ENCODE measurements at places on chromosomes 12 and 14.

DNA sequence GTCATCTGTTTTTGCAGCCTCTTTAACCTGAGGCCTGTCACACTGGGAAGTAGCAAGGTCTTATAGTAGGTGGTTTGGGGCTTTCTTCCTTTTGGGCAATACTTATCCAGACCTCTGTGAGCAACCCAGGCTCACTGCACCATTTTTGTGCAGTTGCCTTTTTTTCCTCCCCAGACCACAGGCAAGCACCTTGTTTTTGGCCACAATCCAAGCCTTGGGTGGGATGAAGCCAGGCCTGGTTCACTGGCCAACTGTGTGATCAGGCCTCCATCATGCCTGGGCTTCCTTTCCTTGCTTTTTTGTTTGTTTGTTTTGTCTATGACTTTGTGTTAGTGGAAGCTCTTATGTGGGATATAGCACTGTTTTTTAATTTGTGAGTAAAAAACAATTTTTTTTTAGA is 71.7 kb downstream of the DNAH10 start:
- DNase-seq = no peak

DNA sequence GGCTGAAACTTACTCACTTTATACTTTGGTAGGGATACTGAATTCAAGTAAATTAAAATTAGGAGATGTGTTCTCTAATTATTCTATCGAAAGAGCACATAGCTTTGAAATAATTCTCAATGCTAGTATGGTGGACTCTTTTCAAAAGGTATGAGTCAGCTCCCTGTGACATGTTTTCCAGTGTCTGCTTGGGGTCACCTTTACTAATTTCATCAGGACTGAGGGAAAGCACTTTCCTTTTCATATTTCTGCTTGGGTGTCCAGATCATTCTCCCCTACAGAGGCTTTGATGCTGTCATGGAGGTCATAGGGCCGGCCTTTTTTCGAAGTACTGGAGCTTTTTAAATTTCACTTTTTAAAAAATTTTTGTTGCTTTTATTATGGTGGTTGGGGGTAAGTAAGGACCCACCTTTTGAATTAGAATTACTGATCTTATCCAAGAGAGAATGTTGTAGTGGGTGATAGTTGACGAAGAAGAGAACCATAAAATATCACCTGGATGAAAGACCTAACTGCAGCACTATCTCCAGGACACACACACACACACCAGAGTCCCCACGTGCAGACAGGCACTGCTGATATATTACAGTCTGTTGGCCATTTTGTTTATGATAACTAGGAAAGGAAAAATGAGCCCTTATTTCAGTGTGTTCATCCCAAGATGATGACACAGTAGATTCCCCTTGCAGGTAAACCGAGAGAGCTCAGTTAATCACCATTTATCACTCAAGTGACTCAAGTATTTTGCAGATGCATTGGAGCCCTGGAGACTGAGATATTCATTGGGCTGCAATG is 558.6 kb downstream of the DIO2 start:
- no peak for DNase-seq

GRCh38 chr12:46830731-46831334 is 5.0 kb upstream of the SLC38A4 start:
- no peak for DNase-seq

DNA sequence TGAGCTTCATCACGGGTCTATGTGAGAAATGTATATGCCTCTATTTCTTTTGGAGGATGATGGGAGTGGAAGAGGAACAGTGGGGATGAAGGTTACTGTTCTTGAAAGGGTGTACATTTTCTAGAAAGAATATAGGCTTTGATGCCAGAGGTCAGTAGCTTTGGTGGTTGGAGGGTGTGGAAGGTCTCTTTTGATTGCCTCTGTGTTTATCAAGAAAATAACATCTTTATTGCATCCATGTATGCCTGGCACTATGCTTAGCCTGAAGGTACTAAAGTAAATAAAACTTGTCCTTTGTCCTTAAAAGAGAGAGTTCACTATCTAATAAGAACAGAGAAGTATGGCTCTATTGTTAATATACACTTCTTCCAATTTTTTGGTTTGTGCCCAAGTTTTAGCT is 201.8 kb downstream of the NUBPL start:
- DNase-seq = no peak

DNA sequence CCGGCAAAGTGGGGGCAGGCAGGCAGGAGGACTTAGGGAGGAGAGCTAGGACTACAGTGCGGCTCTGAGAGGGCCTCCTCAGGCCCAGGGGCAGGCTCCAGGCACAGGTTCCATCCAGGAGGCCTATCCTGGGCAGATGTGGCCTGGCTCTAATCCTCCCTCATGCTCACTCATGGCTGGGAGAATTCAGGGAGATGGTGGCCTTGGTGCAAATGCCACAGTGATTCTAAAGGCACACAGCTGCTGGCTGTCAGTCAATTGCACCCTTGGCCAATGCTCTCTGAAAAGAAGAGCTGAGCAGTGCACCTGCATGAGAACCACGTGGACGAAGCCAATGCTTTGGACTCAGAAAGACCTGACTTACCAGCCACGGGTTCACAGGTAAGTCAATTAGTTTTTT is 89.6 kb downstream of the C12orf75 start:
- DNase-seq = no peak

DNA sequence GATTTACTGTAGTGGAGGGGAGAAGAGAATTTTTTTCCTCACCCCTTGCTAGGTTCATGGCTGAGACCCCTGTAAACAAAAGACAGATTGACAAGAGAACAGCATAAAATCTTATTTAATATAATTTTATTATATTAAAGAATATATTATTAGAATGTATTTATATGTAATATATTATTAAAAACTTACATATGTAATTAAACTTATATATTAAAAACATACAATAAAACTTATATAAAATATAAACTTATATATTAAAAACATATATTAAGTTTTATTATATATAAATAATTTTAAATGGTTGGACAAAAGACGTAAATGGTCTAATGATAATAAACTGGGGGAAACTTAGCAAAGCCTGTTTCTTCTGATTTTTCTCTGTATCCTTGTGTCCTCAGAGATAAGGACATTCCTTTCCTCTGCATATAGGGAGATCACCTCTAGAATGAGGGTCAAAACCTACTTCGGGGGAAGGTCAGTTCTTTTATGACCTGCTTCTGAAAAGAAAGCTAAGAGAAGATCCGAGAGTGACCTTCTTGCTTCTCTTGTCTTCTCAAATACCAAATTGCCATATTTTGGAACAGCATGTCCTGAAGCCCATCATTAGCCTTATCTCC is 8.9 kb upstream of the PPM1H start:
- no peak for DNase-seq

DNA sequence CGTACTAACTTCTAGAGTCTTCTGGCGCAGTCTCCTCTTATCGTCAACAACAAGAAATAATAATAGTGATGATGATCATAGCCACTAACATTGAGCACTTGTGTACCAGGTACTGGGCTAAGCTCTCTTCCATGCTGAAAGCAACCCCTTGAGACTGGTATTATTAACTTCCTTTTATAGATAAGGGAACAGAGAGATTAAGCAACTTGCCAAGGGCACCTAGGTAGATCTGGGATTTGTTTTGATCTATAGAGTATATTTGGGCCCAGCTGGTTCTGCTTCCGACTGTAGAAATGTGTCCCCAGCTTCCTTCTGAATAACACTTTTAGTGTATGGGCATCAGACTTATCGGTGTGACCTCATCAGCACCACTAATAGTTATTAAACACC is 1.1 kb upstream of the ZNF219 start:
- DNase-seq = no peak

DNA sequence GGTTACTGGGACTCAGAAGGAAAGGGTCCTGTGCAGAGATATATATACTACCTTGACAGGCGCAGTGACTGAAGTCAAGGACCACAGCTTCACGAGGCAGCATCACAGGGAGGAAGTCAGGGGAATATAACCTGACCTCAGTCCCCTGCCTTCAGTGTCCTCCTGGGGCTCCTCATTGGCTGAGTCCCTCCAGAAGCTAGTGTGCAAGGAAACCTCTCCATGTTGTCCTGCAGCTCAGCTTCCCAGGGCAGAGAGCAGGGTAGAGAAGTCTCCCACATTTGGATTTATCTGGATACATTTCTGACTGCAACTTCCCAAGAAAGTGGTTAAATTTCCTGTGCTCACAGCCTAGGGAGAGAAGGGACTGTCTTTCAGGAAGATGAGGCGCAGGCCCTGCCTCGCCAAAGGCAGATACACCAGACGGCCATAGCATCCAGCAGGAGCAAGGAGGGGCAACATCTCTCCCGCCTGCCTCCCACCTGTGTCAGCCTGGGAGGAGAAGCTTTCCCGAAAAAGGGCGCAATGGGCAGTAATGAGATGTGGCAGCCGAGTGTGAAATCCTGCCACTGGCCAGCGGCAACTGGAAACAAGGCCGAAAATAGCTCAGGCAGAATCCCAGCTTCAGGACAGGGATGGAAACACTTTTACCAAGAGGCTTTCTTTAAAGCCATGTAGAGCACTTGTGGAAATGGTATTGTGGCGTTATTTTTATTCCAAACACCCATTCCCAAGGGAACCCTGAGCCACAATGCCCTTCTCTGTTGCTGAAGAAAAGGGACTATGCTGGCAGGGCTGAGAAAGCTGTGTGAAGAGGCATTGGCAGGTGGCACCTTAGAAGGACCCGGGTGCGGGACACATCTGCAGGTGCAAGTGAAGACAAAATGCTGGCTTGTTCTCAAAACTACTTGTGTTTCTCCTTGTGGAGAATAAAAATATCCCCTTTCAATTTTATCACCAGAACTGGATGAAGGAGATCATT is 54.9 kb upstream of the HIF1A start:
- no peak for DNase-seq

GRCh38 chr12:52946334-52946733 is 2.6 kb upstream of the KRT18 start:
- no peak for DNase-seq

DNA sequence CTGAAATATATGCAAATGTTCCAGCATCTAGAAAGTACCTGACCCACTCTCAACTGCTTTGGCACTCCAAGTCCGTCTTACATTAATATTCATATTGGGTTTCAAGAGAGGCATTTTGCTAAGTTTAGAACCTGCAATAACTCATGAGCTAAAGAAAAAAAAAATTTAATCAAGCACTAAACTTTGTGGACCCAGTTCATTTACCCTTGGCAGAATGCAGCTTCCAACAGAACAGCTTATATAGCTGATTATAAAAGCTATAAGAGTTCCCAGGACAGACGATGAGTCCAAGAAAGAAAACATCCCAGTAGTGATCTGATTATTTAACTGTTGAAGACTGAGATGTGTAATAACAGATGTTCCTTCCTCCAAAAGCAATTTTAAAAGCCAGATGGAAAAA is 592.0 kb downstream of the KCNH5 start:
- DNase-seq = no peak

GRCh38 chr12:12822886-12823285 is 9.7 kb downstream of the DDX47 start:
- DNase-seq = no peak

DNA sequence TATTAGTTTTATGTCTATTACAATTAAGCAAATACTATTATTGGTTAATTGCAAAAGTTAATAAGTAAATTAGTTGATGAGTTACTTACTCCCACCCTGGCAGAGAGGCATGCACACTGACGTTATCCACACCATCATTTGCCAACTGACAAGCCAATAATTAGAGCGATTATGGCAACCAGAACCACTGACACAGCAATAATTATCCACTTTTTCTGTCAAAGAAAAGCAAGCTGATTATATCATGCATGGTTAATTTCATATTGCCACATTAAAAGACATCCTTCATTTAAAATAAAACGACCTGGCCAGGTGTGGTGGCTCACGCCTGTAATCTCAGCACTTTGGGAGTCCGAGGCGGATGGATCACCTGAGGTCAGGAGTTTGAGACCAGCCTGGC is 43.1 kb downstream of the STX2 start:
- no peak for DNase-seq

GRCh38 chr14:53391156-53391555 is 238.0 kb upstream of the DDHD1 start:
- no peak for DNase-seq

GRCh38 chr12:10636611-10637010 is 23.2 kb upstream of the MAGOHB start:
- DNase-seq = no peak

- no peak for DNase-seq
These were observed 35.5 kb upstream of the PPFIBP1 start for GRCh38 chr12:27488479-27488878.

DNA sequence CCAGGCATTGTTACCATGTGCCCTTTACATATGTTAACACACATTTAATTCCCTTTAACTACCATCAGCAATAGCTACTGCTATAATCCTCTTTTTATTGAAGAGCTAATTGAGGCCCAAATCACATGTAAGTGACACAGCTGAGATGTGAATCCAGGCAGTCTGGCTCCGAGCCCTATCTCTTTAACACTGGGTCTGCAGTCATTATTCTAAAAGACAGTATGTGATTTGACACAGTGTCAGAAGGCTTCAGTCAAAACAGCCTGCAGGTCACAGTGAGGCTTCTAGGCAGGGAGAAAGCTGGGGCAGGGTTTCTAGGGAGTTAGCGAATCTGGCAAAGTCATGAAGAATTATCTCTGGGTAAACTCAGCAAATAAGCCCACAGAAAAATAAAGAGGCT is 148.2 kb downstream of the KIF21A start:
- no peak for DNase-seq

DNA sequence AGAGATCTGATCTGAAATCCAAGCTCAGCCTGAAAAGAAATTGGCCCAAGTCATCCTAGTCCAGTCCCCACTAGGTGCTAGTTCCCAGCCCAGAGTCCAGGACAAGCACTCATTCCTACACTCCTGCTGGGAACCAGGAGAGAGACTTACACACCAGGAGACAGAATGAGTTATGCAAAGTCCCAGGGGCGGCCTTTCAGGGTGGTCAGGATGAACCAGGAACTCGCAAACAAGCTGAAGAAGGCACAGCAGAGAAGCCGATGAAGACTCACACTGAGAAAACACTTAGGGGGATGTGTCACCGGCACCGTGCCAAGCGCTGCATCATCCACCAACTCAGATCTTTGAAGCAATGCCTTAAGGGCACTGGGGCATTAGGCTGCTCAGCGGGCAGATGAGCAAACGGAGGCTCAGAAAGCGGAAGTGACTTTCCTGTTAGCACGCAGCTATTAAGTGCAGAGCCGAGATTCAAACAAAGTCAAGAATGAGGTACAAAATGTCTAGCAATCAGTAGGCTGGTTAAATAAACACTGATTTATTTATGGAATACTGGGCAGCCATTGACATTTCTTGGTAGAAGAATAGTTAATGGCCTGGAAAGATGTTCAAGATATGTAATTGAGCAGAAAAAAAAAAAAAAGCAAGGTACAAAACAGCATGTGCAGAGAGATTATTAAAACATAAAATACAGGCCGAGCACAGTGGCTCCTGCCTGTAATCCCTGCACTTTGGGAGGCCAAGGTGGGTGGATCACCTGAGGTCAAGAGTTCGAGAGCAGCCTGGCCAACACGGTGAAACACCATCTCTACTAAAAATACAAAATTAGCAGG is 78.7 kb downstream of the LRRC74A start:
- no peak for DNase-seq

- no peak for DNase-seq
These were observed 53.2 kb downstream of the RPAP3 start for GRCh38 chr12:47652521-47653234.

GRCh38 chr12:87217491-87217890 is 811.7 kb downstream of the C12orf50 start:
- DNase-seq = no peak
